ENCODE measurements at places on chromosomes 7 and 10.
A peak's percentile ranks its signal among the peaks of the same experiment; 100 is the strongest.

- DNase-seq = no peak
Observed at GRCh38 chr7:105990141-105990540, 27.1 kb downstream of the CDHR3 start.

- no peak for DNase-seq
Observed at GRCh38 chr10:22655312-22655981, 58.9 kb downstream of the PIP4K2A start.

GRCh38 chr10:113646336-113647201 lies 17.3 kb downstream of the NRAP start:
- peak; percentile 100 for DNase-seq

- DNase-seq = no peak
Observed at GRCh38 chr7:128743112-128743772, 4.1 kb downstream of the CALU start.

GRCh38 chr10:31146491-31147209 lies 115.0 kb upstream of the ZNF438 start:
- peak; percentile 5 for DNase-seq

DNA sequence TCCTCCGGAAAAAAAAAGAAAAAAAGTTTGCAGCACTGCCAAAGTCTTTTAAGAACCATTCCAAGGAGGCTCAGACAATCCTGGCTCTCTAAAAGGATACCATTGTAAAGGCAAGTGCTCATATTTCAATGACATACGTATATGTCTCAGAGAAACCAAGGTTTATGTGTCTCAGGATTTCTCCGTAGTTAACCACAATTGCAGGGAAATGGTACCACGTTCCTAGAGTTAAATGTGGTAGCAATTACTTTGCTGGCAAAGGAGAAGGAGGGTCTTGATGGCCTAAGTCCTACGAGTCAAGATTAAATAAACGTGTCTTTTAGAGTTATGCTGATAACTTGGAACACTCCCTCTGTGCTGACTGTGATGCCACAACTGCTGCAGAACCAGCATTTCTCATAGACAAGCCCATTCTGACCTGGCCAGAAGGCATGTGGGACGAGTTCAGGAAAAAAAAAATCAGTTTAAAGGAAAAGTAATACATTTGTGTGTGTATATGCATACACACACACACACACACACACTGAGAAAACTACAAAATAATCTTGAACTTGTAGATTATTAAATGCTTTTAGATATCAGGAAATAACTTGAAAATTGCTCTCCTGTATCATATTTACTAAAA lies 245.9 kb downstream of the FGFR2 start:
- DNase-seq = no peak

- DNase-seq = no peak
Observed at GRCh38 chr10:80324086-80324485, 32.5 kb downstream of the DYDC1 start.

GRCh38 chr7:156220701-156221100 lies 408.4 kb upstream of the SHH start:
- DNase-seq = no peak

GRCh38 chr10:24303522-24304310 lies 94.8 kb downstream of the KIAA1217 start:
- no peak for DNase-seq

GRCh38 chr10:128400564-128400963 lies 274.3 kb upstream of the MKI67 start:
- DNase-seq = no peak

DNA sequence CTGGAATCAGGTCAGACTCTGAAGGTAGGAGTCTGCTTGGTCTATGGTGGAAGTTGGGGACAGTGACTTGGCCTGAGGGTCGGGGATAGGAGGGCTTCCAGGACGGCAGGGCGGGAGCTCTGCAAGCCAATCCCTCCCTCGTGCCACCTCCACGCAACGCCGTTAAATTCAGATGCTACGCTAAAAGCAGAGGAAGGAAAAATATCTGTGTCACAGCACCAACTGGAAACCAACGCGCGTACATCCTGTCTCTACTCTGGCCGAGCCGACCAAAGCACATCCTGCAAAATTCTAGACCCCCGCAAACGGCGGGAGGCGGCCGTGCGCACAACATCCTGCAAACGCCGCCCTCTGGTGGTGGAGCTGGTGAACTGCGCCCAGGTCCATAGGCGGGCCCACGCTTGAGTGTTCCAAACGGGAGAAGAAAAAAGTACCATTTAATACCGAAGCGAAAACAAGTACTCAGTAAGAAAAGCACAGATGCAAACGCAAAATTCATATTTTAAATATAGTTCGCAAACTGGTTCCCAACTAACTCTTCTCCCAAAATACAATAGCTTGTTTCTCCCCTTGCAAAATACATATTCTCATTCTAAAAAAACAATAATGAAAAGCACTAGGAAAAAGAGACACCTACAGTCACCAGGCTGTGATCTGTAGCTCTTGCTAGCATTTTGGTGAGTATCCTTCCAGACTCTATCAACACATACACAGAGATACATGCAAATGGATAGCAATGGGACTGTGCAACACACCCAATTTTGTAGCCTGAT lies 45.7 kb upstream of the HSPA12A start:
- DNase-seq = peak; percentile 48

All from NCI-H460 (cell line).